CD4-positive, alpha-beta T cell treated with Interleukin-1 beta for 1 hour (primary cell): ENCODE measurements at places on chromosomes 11 and 22.

DNA sequence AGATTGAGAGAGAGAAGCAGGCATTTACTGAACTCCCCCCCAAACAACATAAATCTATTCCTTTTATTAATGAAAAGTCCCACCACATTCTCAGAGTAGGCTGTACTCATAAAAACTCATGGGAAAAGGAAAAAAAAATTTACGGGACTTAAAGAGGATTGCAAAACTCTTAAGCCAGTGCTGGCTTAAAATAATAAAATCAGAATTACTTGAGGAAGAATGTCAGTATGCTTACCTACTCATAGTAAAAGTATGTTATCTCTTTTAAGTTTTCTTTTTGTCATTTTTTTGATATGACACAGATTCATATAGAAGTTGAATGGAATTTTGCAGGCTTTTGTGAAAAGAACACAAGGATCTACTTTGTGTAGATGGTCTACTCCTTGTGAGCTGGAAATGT is 126.3 kb downstream of the LUZP2 start:
- no peak for DNase-seq

GRCh38 chr11:116336540-116336939 is 436.2 kb downstream of the BUD13 start:
- DNase-seq = no peak

- peak; percentile 15 for DNase-seq
Observed at GRCh38 chr22:30195245-30196140, 51.1 kb downstream of the LIF start.

GRCh38 chr11:46850829-46851380 is 4.8 kb upstream of the CKAP5 start:
- no peak for DNase-seq

GRCh38 chr11:111358038-111359001 is 20.8 kb downstream of the POU2AF1 start:
- DNase-seq = no peak

DNA sequence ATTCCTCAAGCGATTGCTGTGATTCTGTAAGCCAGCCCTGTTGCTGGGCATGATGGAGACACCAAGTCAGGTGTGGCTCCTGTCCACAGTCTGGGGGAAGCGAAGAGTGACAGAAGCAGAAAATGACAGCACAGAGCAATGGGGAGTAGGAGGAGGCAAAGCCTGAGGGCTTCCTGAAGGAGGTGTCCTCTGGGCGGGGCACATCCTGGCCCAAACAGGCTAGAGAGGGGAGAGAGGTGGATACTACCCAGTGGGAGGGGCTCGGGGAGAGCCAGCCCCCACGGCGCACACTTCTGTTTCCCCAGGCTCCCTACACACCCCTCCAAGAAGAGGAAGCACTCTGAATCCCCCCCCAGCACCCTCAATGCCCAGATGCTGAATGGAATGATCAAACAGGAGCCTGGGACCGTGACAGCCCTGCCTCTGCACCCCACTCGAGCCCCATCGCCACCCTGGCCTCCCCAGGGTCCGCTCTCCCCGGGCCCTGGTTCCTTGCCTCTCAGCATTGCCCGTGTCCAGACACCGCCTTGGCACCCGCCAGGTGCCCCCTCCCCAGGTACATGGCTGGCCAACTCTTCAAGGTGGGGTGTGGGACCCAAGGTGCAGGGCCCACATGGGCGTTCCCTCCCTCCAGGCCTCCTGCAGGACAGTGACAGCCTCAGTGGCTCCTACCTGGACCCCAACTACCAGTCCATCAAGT is 18.9 kb downstream of the MYRF start:
- DNase-seq = no peak

- DNase-seq = no peak
Observed at GRCh38 chr11:12704049-12704448, 29.8 kb downstream of the TEAD1 start.

DNA sequence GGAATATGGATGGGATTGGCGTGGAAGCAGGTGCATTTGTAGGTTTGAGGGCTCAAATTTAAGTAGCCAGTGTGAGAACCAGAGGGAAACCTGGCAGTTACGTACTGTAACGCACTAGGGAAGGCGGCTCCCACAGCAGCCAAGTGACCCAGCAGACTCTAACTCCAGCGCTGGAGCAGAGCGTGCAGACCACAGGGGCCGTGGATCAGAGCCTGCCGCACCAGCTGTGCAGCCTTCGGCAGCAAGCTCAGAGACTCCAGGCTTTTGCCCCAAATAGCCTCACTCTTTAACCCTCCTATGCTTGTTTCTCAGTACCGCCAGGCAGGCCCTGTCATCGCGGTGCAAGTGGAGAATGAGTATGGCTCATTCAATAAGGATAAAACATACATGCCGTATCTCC is 12.3 kb downstream of the GLB1L3 start:
- DNase-seq = no peak

DNA sequence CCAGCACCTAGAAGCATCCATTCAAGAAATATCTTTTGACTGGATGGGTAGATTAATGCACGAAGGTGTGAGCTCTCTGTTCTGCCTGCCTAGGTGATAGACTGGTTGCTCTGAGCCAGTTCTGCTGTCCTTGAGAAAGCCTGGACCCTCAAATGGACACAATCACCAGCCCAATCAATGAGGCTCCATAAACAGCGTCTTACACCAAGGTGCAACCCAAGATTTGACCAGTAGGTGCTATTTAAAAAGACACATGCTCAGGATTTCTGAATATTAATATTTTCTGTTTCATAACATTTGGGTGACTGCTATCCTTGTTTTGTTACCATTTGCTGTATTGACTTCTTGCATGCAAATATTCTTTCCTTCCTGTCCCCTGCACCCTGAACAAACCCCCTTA is 39.0 kb downstream of the PAMR1 start:
- no peak for DNase-seq

GRCh38 chr11:125165843-125166763 is 1.6 kb downstream of the PKNOX2 start:
- DNase-seq = no peak

DNA sequence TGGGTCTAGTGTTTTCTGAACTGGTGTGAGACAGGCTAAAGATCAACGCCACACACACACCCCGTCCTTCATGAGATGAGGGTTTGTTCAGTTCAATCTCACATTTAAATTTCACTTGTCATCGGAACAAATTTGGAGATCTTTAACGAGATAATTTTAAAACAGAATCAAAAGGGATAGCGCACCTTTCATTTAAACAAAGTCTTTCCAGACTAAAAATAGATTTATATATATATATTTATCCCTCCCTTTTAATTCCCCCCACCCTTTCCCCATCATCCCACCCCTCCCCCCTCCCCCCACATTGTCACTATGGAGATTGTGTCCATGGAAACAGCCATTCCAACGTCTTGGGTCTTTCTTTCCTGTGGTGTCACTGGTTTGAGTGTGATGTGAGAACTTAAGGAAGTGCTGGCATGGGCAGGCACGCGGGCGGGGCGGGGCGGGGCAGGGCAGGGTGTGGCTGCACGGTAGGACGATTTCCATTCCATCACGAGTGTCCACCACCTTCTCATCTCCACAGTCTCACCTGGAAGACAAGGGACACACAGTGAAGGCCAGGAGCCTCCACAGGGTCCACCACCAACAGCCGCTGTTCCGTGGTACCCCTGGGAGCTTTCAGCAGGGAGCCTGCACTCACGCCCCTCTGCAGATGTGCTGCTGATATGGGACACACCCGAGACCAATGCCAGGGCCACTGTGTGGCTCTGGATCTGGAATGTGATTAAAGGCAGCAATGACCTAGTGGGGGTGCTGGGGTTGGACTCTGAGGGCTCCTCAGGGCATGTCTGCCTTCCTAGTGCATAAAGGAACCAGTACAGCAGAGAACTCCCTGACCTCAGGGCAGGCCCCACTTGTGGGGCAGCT is 30.5 kb upstream of the CYP2D6 start:
- no peak for DNase-seq

- no peak for DNase-seq
Observed at GRCh38 chr11:88435415-88435814, 97.9 kb upstream of the CTSC start.

GRCh38 chr22:42368379-42369249 is 63.6 kb downstream of the NFAM1 start:
- DNase-seq = peak; percentile 40

DNA sequence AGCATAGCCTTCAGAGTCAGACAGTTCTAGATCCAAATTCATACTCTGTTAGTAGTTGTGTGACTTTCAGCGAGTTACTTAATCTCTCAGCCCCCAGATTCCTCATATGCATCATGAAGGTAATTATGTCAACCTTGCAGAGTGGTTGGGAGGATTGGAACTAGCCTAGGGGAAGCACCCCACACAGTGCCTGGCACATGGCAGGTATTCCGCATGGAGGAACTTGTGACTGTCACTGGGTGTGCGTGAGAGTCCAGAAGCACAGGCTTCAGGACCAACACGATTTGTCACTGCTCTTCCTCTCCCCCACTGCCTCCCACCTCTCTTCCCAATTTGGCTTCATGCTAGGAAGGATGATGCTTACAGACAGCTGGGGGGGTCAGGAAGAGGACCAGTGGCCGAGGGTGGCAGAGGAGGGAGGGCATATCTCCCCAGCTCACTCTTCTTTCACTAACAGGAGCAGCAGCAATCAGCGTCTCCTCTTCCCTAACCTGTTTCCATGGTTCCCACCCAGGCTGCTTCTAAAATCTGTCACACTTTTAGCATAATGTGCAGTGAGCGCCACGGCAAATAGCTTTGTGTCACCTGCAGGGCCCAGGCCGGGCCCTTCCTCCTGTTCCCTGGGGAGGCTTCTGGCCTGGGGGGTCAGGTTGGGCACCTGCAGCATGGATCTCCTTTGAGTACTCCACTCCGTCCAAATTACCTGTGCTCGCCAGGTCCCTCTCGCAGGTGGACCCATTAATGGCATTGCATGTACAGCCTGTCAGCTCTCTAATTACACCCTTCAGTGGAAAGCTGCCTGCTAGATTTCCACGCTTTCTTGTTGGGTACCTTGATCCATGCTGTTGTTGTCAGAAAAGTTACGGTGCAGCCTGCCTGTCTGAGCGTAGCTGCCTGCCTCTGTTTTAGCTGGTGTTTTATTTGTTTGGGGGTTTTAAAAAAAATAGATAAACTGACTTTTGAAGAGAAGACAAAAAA is 400.4 kb downstream of the NXPE2 start:
- no peak for DNase-seq

DNA sequence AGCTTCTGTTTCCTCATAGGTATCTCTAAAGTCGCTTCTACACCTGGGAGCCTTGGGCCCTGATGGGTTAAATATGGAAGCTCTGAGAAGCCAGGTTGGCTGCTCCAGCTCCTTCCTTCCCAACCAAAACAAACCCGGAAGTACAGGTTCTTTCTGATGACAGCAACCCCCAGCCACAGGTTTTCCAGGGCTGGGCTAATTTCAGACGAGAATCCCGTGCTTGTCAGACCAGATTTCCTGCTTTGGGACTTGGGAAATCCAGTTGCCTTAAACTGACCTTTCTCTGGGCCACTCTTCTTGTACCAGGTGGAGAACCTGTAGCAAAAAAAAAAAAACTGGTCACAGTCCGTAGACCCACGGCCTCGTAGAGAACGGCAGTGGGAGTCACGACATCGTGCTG is 51.9 kb downstream of the RBX1 start:
- no peak for DNase-seq

DNA sequence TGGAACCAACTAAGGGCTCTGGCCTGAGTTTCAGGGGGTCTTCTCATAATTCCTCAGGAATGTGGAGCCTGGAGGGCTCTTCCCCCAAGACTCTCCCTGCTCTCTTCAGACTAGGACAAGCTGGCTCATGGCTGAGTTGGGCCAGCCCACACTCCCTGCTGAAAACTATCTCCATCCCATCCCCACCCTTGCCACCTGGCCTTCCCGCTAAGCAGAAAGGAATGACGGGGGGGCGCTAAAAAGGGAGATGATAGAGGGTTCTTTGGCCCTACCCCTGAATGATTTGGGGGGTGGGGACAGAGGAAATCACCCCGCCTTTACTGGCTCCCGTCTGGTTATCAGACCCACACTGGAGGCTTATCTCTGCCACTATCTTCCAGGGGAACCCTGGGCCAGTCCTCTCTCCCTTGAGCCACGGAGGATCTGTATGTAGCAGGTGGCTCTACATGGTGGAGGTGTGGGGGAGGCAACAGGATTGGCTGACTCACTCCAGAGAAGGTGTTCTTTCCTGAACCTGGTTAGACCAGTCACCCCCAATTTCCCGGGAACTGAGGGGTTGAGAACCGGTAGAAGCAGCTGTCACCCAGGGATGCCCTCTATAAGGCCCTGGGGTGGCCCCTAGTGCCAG is 5.7 kb downstream of the SMTN start:
- no peak for DNase-seq

DNA sequence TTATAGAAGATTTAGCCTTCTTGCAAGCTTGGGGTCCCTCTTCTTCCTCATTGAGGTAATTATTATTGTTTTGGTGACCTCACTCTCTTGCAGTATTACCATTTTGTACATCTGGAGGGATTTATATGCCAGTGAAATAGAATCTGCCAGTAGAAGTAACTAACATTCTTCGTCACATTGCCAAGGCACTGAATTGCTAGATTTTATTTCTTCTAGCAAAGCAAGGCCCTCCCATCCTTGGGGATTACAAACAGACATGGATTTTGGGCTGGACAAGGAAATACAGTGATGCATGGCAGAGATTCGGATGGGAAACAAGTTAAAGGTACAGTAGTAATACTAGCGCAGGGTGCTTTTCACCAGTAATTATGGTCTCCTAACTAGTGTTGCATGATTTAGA is 7.8 kb downstream of the ADAMTS15 start:
- DNase-seq = no peak

DNA sequence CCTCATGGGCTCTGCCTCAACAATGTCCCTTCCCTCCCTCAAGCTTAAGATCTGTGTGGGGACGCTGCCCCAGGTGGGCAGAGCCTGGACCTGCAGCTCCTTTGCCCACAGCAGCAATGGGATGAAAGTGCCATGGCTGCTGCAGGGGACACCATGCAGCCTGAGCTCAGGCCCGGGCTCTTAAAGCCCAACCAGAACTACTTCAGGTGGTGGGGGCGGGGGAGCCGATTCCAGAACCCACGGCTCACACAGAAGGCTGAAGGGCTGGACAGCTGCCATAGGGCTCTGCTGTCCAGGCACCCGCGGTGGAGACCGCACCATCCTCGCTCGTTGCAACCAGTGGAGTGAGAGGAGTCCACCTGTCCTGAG is 12.5 kb downstream of the CHID1 start:
- DNase-seq = no peak

GRCh38 chr11:43515090-43515489 is 156.4 kb downstream of the TTC17 start:
- DNase-seq = no peak

- DNase-seq = no peak
Observed at GRCh38 chr22:19859861-19860510, 5.3 kb upstream of the GNB1L start.

GRCh38 chr11:120586072-120586471 is 74.5 kb downstream of the GRIK4 start:
- no peak for DNase-seq

- DNase-seq = no peak
Observed at GRCh38 chr22:46931414-46931813, 169.0 kb downstream of the TBC1D22A start.

GRCh38 chr11:117936973-117937372 is 7.8 kb upstream of the TMPRSS13 start:
- DNase-seq = no peak
